ENCODE measurements at places on chromosomes 1 and 21.

DNA sequence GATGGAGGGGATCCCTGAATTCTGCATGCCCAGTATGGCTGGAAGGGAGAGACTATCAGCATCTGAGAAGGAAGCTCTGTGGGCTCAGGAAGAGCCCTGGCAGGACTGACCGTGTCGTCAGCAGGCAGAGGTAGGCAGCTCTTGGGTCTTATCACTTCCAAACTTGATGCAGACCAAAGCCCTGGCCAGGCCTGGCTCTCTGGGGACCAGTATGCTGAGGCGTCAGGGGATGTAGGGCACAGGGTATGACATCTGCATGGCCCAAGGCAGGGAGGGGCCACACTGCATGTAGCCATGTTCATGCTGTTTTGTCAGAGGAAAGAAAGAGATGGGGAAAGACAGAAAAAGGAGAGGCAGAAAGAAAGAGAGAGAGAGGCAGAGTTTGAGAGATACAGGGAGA lies 6.3 kb downstream of the FGR start:
- DNase-seq = no peak

DNA sequence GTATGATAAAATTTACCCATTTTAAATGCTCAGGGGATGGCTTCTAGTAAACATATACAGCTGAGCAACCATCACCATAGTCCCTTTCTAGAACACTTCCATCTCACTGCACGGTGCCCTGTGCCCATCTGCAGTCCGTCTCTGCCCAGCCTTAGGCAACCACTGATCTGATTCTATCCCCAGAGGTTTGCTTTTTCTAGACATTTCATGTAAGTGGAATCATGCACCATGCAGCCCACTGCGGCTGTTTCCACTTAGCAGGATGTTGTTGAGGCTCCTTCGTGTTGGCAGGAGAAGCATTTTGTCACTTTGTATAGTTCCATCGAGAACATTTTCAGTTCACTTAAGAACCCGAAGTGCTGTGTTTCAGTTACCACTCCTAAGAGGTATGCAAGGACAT lies 27.8 kb upstream of the VAMP3 start:
- DNase-seq = no peak

DNA sequence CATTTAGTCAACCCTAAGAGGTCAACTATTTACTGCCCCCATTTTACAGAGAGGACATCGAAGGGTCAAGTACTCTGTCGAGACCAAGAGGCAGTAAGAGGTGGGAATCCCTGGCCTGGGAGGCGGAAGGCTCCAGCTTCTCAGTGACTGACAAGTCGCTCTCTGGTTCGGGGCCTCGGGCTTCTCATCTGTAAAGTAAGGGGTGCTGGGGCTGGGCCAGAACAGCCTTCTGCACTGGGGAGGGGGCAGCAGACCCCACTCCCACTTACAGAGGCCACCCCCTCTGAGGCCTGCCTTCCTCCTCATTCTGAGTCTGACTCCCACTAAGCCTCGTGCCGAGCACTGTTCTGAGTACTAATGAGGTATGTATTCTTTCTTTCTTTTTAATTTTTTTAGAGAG lies 17.0 kb upstream of the IFNLR1 start:
- no peak for DNase-seq

DNA sequence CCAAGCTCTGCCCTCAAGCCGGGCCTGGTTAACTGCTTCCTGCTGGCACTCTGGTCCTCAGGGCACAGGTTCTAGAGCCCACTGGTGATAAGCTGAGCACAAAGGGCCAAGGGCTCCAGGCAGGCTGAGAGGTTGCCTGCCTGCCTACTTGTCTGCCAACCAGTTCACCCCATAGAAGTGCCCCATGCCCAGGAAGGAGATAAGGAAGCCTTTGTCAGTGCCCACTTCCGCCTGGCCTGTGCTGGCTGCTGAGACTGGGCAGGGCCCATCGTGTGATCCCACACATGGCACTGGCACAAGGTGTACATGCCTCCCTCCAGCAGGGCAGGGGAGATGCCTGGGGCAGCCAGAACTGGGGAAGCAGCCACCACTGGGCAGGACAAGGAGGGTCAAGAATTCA lies 24.1 kb downstream of the SLC9A1 start:
- no peak for DNase-seq

DNA sequence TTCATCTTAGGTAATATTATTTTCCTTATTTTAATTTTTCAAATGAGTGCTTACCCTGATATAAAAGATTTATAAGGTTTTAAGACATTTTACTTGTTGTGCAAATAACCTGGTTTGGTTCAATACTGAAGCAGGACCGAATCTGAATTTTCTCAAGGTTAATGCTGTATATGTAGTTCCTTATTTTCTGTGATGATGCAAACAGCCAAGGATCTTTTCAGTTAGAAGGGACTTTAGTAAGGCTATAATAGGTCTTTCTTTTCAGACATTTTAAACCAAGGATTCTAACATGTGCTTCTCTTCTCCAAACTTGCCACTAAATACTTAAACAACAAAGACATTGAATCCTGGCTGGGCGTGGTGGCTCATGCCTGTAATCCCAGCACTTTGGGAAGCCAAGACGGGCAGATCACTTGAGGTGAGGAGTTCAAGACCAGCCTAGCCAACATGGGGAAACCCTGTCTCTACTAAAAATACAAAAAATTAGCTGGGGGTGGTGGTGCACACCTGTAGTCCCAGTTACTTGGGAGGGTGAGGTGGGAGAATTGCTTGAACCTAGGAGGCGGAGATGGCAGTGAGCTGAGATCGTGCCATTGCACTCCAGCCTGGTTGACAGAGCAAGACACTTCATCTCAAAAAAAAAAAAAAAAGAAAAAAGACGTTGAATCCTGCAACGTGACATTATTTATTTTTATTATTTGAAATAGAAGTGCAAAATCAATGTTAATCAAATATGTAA lies 3.2 kb upstream of the ARPC5 start:
- DNase-seq = no peak

DNA sequence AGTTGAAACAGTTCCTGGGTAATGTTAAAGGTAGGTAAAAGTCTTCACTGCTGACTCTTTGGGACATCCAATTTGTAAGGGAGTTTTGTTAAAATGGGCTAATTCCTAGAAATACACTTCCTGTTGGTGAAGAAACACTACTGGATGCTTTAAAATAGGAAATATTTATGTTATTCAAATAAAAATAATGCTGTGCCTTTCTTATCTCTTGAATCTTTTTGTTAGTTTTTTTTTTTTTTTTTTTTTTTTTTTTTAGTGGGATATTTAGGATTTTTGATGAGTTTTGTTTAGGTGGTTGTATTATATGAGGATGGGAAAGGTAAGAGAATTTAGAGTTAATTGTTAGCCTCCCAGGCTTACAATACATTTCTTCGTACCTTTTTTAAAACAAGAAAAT lies 4.5 kb downstream of the MAGI3 start:
- DNase-seq = no peak

DNA sequence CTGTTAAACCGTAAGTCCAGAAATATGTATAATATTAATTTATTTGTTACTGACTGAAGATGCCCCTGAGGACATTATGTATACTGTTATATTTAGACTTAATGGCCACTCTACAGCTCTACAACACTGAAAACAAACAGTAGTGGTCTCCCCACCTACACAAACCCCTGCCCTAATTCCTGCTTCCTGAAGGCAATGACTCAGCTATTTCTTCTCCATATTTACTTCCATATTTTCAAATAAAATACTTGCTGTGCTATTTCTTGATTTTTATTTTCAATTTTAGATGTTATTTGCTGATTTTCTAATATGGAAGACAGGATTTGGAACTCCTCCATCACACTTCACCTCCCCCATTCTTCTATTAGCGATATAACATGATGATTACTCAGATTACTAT lies 97.6 kb downstream of the PCNX2 start:
- no peak for DNase-seq

DNA sequence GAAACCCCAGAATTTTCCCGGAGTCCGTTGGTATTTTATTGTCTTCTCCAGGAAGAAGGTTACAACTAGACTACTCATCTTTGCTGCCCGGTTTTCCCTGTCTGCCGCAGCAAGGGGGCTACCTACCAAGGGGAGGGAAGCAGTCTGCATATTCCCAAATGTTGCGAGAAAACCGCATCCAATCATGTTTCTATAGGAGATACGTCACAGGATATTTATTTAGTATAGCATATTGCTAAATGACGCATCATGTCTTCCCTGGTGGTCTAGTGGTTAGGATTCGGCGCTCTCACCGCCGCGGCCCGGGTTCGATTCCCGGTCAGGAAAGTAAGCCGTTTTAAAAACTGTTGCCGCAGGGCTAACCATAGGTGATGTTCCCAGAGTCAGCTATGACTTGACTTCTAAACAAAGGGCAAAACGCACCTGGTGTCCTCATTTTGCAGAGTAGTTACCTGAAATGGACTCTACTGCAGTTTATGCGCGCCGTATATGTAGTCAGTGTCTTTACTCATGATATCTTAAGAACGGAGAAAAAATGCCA lies 15.2 kb upstream of the ZNF692 start:
- DNase-seq = no peak

DNA sequence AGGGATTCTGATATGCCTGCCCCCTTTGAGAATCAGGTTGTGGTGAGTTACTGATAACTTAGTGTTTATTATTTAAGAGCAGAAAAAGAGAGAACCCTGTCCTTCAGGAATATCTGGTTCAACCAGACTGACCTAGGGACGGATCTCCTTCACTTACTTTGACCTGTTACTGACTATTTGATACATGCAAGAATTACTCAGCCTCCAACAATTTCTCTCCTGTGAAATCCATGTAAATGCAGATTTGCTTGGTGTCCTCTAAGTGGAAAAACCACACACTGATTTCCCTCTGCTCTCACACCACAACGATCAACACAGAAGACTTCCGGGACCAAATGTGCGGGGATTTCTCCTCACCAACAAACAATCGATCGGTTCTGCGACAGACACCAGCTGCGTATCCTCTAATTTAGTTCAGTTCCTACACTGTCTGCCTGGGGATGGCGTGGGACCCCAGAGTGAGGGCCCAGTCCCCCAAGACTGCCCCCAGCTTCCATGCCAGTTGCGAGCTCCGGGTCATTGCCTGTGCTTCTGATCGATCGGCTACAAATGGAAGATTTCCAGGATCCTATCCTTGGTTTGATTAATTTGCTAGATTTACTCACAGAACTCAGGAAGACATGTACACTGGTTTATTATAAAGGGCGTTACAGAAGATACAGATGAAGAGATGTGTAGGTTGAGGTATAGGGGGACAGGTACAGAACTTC lies 51.7 kb downstream of the BACE2 start:
- DNase-seq = no peak

GRCh38 chr1:8736927-8737326 lies 80.5 kb downstream of the RERE start:
- DNase-seq = no peak

DNA sequence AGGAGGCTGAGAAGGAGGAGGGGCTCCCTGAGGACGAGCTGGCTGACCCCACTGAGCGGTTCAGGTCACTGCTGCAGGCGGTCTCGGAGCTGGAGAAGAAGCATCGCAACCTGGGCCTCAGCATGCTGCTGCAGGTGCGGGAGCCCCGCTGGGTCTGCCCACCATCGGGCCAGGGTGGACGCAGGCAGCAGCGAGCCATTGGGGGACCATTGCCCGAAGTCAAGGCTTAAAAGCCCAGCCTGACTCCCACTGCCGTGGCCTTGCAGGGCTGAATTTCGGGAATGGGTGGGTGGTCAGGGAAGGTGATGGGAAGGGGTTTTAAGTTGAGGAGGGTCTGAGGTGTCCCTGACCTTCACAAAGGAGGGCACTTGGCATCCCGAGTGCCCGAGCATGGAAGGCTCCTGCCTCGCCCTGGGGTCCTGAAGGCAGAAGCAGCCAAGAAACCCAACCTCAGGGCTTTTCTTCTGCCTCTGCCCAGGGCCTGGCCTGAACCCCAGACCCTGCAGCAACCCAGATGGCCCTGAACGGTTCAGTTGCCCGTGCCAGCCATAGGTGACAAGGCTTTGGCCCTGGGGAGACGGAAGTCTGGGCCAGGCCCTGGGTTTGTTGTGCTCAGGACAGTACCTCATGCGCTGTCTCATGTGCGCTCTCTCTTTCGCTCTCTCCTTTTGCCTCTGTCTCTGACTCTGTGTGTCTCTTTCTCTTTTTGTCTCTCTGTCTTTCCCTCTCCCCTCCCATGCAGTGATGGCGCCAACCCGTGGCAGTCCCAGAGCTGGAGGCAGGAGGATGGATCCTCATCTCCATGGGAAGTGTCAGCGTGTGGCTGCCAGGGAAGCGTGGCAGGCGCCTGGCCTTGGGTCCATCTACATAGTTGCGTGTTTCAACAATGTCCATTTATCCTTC lies 6.2 kb downstream of the RNF187 start:
- no peak for DNase-seq

DNA sequence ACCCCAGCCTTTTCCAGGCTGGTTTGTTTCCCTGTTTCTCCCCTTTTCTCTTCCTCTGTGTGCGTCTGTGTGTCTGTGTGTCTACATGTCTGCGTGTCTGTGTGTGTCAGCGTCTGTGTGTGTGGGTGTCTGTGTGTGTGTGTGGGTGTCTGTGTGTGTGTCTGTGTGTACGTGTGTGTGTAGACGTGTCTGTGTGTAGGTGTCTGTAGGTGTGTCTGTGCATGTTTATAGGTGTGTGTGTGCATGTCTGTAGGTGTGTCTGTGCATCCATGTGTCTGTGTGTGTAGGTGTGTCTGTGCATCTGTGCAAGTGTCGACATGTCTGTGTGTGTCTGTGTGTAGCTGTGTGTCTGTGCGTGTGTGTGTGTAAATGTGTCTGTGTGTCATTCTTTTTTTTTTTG lies 3.3 kb downstream of the TTLL10 start:
- DNase-seq = no peak

DNA sequence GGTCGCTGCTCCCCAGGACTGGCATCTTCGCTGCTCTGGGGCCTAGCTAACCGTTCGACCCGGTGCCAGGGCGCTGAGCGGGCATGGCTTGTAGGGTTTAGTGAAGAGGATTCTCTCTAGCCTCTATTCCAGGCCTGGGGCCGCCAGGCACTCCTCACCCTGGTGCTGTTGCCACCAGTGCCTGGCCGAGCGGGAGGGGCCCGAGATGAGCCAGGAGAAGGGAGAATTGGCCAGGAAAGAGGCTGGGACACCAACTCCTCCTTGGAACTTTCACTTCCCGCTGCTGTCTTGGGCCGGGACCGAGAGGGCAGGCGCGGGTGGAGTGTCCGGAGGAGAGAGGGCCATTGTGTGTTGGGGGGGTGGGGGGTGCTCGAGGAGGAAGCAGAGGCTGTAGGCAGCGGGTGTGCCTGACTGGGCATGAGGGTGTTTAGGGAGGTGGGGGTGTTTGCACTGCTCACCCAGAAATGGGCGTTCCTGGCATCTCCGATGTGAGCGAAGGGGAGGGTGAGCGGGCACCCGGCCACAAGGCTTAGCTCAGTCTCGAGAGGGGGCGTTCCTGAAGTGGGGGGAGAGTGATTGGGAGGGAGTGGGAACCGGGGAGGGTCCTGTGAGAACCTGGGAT lies 772 bp downstream of the ADAM15 start:
- no peak for DNase-seq

- DNase-seq = peak; percentile 22
Measured at GRCh38 chr1:216566641-216567205, 143.5 kb upstream of the USH2A start.

DNA sequence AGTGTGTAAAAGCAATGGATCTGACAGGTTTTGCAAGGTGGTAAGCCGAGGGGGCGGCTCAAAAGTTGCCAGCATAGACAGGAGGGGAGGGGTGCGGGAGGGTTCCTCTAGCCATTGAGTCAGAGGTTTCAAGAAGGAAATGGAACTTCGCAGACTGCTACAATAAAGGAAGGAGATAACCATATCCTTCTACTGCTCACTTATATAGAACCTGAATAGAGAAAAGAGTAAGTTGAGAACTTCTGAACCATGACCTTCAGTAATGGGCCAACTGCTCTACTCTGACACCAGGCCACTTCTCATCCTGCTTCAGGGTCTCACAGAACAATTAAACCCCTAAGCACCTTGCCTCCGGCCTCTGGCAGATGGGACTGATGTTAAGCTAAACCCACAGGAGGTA lies 26.3 kb upstream of the BCAR3 start:
- no peak for DNase-seq

- no peak for DNase-seq
Measured at GRCh38 chr1:243597383-243597782, 252.7 kb downstream of the AKT3 start.

All from fibroblast of skin of right quadriceps (primary cell).